ENCODE measurements at places on chromosomes 4 and X.

- DNase-seq, result no peak
Measured at GRCh38 chrX:38798956-38799355, 2.3 kb upstream of the MID1IP1 start.

GRCh38 chrX:150361070-150361776 lies 1.9 kb upstream of the MAMLD1 start:
- no peak for DNase-seq

DNA sequence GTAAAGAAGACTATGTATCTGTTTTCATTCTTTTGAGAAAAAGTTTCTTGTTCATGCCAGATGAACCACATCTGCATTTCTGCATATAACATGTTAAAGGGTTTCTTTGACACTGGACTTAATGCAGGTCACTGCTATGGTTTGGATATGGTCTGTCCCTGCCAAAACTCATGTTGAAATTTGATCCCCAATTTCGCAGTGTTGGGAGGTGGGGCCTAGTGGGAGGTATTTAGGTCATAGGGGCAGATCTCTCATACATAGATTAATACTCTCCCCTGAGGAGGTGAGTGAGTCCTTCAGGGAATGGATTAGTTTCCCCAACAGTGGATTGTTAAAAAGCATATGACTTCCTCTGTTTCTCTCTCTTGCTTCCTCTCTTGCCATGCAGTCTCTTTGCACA lies 45.9 kb upstream of the TMEM33 start:
- no peak for DNase-seq

- no peak for DNase-seq
Measured at GRCh38 chr4:101643186-101643837, 147.2 kb upstream of the BANK1 start.

- no peak for DNase-seq
Measured at GRCh38 chrX:122219226-122219625, 964.9 kb upstream of the GRIA3 start.

GRCh38 chr4:179225594-179225993 lies 1783.4 kb upstream of the AGA start:
- no peak for DNase-seq

DNA sequence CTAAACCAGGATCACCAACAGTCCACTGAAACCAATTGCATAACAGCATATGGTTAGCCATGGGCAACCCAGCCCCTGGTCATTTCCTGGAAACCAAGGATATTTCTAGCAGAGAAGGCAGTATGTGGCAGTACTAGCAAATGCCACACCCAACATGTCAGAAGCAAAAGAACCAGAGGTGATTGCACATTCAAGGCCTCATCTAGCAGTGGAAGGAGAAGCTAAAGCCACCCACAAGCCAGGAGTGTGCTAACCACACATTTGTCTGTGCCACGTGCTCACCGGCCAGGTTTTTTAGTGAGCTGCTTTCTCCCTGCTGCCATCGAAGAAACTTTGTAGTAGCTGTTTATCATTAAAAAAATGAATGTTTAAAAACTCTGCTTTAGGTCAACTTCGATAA lies 42.0 kb downstream of the TEC start:
- DNase-seq, result no peak

GRCh38 chr4:188691811-188692210 lies 552.6 kb downstream of the TRIML1 start:
- no peak for DNase-seq

GRCh38 chrX:22664826-22665225 lies 334.9 kb upstream of the DDX53 start:
- no peak for DNase-seq

DNA sequence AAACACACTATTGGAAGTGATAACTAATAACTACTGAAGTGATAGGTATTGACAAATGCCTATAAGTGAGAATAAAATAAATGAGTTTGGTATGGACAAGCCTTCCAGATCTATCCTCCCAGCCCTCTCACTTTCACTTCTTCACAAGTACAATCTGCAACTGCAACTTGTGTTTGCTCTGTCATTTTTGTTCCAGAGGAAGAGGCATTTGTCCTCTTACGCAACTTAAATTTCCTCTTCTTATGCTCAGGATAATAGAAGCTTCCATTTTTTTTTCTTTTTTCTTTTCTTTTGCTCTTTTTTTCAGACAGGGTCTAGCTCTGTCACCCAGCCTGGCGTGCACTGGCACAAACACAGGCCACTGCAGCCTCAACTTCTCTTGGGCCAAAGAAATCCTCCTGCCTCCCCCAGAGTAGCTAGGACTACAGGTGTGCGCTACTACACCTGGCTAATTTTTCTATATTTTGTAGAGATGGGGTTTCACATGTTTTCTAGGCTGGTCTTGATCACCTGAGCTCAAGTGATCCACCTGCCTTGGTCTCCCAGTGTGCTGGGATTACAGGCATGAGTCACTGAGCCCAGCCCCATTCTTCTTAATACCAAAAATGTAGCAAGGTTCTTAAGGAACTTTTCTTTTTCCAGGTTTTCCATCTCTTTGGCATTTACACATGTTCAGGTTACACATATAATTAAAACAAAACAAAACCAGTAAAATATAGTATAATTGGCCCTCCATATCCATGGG lies 73.1 kb downstream of the PDGFC start:
- no peak for DNase-seq

DNA sequence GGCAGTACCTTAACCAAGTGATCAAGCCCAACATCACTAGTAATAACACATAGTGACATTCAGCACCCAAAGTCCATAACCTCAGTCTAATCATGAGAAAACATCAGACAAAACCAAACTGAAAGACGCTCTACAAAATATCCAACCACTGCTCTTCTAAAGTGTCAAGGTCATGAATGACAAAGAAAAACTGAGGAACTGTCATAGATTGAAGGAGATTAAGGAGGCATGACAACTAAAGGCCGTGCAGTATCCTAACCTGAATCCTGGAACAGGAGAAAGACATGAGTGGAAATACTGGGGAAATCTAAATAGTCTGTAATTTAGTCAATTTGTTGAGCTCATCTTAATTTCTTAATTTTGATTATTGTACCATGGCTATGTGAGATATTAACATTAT lies 38.2 kb upstream of the EXOC1L start:
- DNase-seq, result no peak

- no peak for DNase-seq
Measured at GRCh38 chr4:82201805-82202641, 171.8 kb downstream of the HNRNPD start.

DNA sequence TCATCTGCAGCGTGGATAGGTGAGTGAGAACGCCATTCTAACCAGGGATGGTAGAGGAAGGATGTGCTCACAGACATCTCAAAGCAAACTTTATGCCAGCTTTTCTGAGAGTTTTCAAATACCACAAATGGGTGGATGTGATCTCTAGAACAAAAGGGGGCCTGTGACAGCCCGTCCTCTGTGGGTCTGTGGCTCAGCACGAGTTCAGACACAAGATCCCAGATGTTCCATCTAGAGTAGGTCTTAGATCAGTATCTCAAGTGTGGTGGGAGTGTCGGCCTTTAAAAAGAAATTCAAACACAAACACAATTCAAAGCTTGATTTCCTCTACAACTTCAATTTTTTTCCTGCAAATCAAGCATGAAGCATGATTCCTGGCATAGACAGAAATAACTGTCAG lies 22.8 kb downstream of the QDPR start:
- DNase-seq, result no peak

GRCh38 chr4:57156242-57156990 lies 46.2 kb upstream of the IGFBP7 start:
- no peak for DNase-seq

GRCh38 chr4:80115368-80116181 lies 42.5 kb upstream of the ANTXR2 start:
- DNase-seq, result no peak

GRCh38 chrX:114905251-114905650 lies 112.2 kb downstream of the IL13RA2 start:
- DNase-seq, result no peak
